COR-L47 (cell line): ENCODE measurements at places on chromosomes 13 and 19.

- peak; percentile 38 for DNase-seq
Observed at GRCh38 chr19:13077240-13077639, 25.4 kb downstream of the LYL1 start.

DNA sequence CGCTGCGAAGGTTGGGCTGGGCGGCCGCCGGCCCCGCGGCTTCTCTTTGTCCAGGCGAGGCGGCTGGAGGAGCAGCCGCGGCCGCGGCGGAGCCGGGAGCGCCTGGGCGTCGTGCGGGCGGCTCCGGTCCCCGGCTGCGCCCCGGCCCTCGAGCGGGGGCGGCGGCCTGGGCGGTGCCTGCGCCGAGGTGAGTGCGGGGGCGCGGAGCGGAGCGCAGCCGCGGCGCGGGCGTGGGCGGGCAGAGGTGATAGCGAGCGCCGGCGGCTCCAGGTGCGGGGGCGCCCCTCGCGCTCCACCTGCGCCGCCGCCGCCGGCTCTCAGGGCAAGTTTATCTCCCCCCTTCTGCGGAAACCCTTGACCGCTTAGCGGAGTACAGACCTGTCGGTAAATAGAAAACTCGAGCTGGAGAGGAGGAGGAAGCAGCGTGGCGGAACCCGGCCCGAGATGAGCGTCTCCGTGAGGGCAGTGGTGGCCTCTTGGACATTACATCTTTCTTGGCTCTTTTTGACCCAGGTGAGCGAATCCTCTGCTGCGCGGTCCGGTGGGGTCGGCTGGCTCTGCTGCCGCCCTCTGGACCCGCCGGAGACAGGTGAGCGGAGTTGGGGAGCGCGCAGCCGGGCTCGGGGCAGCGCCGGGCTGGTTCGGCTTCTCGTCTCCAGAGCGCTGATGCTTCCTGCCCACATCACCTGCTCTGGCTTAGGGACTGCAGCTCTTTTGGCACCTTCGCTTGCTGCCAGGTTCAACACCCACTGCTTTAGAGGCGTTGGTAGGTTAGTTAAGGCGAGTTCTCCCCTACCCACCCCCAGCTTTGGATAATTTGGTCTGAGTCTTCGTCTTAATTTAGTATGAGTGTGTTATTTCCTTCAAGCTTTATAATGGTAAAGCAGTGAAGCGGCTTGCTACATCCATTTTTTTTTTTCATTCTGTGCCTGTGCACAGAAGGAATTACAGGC, at the start of gene MTUS2:
Gene MTUS2 (plus strand): TSS at position 241 of the 953 bp plus-strand sequence.
- no peak for DNase-seq

GRCh38 chr13:26967119-26968038, 204.2 kb downstream of the USP12 start:
- no peak for DNase-seq

DNA sequence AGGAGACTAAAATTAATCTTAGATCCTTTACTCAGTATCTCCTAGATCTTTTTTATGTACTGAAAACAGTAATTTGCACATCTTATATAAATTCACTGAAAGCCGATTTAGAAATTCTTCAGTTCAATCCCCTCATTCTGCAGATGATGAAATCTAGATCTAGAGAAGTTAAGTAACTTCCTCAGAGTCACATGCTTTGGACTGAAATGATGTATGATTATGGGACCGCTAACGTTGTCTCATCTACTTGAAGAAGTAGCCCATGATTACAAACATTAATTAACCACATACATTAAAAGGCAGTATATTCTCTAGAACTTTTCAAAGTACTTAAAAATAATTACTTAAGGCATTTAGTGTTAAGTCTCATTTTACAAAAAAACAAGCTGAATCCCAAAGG, 37.8 kb downstream of the ELF1 start:
- DNase-seq = no peak

DNA sequence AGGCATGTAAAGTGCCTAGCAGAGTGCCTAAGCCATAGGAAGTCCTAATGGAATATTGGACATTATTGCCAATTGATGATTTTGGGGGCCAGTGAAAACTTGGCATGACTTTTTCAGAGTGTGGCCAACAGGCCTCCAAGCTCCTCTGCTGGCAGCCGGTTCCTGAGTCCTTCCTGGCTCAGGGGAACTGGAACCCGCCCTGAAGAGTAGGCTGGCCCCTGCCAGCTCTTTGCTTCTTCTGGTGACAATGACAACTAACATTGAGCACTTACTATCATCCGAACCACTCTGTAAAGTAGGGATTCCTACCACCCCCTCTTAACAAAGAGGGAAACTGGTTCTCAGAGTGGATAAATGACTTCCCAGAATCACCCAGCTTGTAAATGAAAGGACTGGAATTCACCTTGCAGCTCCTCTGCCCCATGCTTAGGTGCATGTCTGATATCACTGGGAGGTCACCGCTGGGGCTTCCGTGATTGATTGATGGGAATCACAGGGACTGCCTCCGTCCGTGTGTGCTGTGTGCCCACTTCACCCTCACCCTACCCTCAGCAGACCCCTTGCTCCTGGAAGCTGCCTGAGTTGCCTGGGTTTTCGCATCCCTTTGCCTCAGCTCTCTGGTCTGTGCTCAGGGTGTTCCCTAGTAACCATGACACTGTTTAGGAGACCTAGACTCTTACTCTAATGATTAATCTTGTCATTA, 50.6 kb downstream of the TNFRSF19 start:
- no peak for DNase-seq
